ENCODE measurements at places on chromosomes 13 and 19.

DNA sequence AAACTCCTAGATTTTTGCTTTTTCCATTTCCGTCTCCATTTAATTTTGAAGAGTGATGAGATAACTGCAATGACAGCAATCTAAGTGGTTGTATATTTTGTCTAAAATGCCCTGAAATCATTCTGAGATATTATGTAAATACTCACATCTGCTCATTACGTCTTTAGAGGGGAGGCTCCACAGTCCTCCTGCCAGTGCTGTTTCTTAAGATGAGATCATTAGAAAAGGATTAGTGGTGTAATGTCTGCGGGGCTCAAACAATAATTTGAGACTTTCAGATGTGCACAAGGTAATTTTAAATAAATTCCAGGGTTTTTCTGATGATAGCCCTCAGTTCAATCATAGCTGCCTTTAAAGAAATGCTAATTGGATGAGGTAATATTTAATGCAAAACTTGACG is 437.9 kb downstream of the FOXO1 start:
- no peak for DNase-seq

DNA sequence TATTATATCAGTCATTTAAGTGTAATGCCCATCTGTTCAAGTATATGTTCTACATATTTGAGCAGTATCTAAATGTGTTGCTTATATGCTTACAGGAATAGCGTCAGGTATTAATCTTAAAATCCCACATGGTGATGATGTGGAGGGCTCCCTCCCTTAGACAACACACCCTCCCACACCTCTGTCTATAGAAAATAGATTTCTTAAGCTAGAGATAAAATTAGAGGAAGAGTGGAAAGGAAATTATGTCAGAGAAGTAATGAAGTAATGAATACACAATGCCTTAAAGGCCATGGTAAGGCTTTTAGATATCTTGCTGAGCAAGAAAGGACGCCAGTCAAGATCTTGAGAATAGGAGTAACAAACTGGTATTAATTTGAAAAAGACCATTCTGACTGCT is 12.4 kb downstream of the ZDHHC20 start:
- DNase-seq = no peak

DNA sequence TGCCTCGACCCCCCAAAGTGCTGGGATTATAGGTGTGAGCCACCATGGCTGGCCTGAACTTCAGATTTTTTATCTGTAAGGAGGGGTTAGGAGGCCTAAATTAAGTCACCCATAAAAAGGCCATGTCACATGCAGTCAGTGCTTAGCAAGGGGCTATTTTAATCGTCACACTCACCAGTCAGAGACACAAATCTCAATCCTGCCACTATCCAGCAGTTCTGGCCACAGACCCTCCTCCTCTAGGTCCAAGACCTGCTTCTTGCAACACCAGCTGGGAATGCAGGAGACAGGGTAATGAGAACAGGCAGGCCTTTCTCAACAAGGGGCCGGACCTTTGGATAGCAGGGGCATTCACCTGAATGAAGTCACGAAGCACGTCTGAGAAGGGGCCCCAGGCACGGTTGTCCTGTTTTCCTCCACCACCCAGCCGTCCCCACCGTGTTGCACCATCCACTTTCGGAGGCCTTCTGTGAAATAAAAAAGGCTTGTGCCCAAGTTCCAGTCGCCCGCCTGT is 1.4 kb downstream of the FBXO27 start:
- no peak for DNase-seq

- DNase-seq = no peak
Observed at GRCh38 chr13:86831084-86831483, 840.1 kb upstream of the SLITRK5 start.

- DNase-seq = no peak
Observed at GRCh38 chr13:40916207-40916998, 102.7 kb downstream of the ELF1 start.

DNA sequence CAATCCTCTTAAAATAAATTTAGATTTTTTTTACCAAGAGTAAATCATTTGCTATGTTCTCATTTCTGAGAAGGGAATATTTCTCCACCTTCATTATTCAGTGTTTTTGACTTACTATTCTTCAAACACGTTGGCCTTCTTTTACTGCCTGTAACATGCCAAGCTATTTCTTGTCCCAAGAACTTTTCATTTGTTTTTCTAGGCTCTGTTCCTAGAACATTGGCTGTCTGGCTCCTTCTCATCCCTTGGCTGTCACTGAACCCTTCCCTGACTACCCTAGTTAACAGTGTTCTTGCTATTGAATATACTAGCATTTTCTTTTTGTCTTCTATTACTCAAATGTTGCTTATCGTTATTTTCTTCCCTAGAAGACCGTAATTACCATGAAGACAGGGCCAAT is 248.1 kb downstream of the ITGBL1 start:
- no peak for DNase-seq

DNA sequence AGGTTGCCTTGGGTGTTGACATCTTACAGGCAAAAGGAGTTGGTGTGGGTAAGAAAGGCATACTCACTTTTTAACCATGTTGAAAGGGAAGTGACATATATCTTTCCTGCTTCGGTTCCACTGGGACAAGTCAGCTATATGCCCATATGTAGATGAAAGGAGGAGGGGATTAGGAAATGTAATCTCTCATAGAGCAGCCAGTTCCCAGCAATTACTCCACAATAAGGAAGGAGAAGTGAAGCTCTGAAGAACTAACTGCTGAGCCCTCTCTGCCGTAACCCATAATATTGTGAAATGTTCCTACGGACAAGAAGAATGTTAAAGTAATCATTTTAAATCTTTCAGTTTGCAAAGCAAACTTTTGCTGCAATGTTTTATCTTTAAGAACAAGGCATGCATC is 82.2 kb downstream of the EDNRB start:
- DNase-seq = no peak

- DNase-seq = no peak
Observed at GRCh38 chr13:23957981-23958380, 60.7 kb upstream of the C1QTNF9B start.

- DNase-seq = no peak
Observed at GRCh38 chr13:30799356-30799824, 64.0 kb downstream of the ALOX5AP start.

DNA sequence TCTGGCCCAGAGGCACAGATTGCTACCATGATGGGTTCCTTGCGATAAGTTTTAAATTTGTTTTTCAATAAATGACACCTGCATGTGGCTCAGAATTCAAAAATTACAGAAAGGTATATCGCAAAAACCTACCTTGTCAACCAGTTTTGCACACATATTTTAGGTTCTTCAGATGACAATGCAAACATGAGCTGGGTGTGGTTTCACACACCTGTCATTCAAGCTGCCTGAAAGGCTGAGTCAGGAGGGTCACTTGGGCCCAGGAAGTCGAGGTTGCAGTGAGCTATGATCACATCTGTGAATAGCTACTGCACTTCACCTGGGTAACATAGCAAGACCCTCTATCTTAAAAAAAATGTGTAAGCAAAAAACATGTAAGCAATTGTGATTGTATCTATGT is 56.1 kb downstream of the DNM2 start:
- no peak for DNase-seq

DNA sequence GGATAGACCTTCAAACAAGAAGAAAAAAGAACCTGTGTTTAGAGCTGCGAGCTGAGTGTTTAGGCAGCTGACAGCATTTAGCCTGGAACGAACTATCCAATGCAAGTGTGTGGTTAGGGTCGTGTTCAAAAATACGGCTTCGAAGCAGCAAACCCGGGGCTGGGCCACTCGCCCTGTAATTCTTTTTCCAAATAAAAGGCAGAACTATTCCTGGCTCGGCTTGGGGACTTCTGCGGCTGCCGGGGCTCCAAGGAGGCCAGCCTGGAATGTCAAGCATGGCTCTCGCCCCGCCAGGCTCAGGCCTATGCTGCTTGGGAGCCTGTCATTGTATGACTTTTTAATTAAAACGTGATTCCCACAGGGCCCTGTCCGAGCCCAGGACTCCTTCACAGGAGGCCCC is 51.7 kb upstream of the KLF2 start:
- peak; percentile 64 for DNase-seq

DNA sequence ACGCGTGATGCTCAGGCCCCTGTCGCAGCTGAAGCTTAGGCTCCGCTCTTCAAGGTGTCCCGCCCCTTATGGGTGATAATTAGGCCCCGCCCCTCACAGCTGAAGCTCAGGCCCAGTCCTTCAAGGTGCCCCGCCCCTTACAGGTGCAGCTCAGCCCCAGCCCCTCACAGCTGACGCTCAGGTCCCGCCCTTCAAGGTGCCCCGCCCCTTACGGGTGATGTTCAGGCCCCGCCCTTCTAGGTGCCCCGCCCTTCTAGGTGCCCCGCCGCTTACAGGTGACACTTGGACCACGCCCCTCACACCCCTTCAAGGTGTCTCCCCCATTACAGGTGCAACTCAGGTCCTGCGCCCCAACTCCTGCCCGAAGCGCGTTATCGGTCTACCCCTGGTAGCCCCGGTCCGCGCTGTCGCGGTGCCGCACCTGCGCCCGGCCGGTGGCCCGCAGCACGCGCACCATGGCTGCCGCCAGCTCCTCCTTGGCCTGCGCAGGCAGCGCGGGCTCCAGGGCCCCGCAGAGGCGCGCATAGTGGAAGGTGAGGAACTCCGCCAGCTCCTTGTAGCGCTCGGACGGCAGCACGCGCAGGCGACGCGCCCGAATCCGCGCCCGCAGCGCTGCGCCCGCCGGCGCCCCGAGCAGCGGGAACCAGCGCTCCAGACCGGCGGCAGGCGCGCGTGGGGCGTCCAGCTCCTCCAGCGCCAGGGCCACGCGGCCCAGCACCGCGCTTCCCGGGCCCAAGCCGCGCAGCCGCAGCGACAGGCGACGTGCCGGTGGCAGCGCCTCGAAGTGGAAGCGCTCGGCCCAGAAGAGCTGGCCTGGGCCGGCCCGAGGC is 7.3 kb downstream of the RASAL3 start:
- DNase-seq = no peak

- no peak for DNase-seq
Observed at GRCh38 chr19:10135551-10136334, 16.0 kb upstream of the EIF3G start.

GRCh38 chr19:54154603-54155345 is 4.7 kb downstream of the LENG1 start:
- no peak for DNase-seq

- no peak for DNase-seq
Observed at GRCh38 chr13:20801707-20802106, 27.9 kb upstream of the EEF1AKMT1 start.

GRCh38 chr13:74464670-74465069 is 330.5 kb upstream of the KLF12 start:
- DNase-seq = peak; percentile 34

DNA sequence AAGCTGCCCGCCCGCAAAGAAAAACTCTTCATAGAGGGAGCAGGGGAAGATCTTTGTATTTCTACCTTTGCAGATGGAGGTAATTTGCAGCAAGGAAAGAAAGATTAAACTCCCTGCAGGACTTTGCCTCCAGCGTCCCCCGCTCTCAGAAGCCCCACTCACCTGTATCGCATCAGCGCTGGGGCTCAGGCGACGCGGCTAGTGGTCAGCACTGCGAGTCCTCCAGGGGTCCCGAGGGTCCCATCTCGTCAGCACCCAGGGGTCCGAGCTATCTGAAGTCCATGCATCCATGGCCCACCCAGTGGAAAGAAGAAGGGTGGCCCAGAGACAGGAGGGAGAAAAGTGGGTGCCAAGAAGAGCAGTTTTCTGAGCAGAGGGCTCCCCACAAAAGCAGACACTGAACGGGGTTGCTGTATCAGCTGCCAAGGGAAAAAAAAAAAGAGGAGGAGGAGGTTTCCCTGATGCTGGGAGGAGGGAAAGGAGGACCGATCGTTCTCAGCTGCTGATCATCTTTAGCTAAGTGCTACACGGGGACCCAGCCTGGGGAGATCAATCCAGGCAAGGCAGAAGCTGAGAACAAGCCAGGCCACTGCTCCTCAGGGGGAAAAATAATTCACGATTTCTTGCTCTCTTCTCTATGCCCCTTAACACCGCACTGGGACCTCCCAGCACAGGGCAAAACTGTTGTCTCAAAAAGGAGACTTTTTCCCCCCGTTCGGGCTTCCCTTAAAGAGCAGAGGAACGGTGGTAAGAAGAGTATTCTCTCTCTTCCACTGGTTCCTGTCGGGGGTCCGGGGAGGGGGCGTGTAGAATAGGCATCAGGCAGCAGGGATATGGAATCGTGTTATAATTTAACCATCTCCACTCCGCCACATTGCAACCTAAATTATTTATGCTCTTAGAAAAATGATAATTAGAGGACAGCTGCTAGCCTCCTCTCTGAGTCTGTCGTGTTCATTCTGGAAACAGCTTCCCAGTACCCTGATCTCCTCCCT is 117.7 kb upstream of the CACNA1A start:
- DNase-seq = no peak

DNA sequence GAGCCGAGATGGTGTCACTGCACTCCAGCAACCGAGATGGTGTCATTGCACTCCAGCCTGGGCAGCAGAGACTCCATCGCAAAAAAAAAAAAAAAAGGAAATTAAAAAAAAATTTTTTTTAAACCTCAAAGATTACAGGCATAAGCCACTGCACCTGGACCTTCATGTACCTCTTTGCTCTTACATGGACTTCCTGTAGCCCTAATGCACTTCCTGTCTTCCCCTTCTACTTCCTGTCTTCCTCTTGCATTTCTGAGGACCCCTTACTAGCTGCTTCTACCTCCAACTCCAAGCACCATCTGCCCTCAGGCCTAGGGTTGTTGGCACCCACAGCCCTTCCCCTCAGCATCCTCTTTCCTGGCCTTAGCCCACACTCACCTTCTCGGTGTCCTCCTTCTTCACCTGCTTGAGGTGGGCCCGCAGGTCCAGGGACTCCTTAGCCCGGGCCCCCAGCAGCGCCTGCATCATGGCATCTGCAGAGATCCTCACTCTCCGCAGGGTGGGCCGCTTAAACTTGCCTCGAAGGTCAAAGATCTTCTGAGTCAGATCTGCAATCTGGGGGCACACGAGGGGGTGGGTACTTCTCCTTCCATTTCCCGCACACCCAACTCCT is 3.8 kb downstream of the TNNI3 start:
- DNase-seq = no peak

- DNase-seq = no peak
Observed at GRCh38 chr13:73492811-73493210, 434.0 kb downstream of the KLF5 start.

DNA sequence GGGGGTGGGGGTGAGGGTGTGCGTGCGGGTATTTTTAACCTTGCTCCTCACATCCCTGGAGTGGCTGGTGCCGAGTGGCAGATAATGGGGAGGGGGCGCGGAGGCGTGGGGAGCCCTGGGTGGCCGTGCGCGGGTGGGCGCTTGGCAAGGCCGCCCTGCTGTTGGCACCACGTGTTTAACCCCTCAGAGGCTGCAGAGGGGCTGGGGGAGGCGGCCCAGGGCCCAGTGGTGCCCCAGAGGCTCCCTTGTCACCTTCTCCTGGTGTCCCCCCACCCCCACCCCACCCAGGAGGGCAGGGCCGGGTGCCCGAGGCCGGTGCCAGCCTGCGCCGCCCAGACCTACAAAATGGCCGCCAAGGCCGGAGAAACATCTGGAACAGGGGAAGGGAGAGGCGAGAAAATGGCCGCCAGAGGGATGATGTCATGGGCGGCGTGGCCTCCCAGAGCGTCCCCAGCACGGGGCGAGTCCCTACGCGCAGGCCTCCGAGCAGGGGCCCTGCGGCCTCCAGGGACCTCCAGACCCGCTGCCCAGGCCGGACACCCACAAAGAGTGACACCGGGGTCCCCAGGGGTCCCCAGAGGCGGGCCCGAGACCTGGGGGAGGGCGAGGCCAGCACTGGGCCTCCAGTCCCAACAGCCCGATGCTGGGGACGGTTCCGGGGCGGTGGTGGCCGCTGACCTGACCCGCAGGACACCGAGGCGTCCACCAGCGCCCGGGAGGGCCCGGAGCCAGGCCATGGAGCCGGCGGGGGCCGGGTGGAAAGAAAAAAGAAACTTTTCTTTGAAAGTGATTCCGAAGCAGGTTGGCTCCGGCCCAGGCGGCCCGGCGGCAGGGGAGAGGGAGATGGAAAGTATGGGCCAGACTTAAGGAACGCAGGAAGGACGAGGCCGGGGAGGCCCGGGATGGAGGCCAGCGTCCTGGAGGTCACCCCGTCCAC is 38.2 kb downstream of the NFIC start:
- DNase-seq = peak; percentile 92

GRCh38 chr19:2055931-2056836 is 5.1 kb upstream of the MKNK2 start:
- DNase-seq = peak; percentile 74
